ENCODE measurements at places on chromosomes 12 and 14.

- H3K36me3 ChIP-seq, result no peaks in the 10 kb centered on the region
- no peak for DNase-seq
- H3K4me1 ChIP-seq, result no peaks in the 10 kb centered on the region
- H3K27me3 ChIP-seq, result no peaks in the 10 kb centered on the region
- H3K27ac ChIP-seq, result no peak overlapping the region
Measured at GRCh38 chr14:38836539-38836938, 266.5 kb downstream of the SEC23A start.

DNA sequence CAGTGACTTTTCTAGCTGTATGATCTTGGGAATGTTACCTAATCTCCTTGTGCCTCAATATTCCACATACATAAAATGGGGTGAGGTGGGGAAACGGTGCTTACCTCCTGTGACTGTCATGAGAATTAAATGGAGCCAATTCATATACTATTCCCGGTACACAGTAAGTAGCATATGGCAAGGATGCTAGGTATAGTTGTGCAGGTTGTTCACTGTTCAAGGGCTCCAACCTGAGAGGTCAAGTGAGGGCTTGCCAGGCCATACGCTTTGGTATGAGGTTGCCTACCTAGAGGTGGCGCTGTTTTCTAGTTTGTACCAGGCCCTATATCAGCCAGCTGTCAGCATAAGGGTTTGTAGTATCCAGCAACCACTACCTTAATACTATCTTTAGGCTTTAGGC lies 3.6 kb upstream of the BATF start:
- no peak overlapping the region for H3K4me3 ChIP-seq
- H3K27ac ChIP-seq, result no peak overlapping the region
- no peaks in the 10 kb centered on the region for H3K4me1 ChIP-seq

DNA sequence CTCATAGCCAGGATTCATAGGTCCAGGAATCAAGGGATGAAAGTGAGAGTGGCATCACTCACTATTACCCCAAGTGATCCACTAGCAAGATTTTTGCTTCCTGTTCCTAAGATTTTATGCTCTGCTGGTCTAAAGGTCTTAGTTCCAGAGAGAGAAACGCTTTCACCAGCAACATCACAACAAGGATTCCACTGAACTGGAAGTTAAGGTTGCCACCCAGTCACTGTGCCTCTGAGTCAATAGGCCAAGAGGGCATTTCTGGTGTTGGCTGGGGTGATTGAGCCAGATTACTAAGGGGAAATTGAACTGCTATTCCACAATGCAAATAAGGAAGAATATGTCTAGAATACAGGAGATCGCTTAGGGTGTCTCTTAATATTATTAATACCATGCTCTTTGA lies 142.5 kb upstream of the ARID2 start:
- H3K36me3 ChIP-seq, result no peaks in the 10 kb centered on the region
- DNase-seq, result no peak
- no peaks in the 10 kb centered on the region for H3K4me1 ChIP-seq
- H3K4me3 ChIP-seq, result no peak overlapping the region
- H3K27me3 ChIP-seq, result no peaks in the 10 kb centered on the region
- H3K27ac ChIP-seq, result no peak overlapping the region

DNA sequence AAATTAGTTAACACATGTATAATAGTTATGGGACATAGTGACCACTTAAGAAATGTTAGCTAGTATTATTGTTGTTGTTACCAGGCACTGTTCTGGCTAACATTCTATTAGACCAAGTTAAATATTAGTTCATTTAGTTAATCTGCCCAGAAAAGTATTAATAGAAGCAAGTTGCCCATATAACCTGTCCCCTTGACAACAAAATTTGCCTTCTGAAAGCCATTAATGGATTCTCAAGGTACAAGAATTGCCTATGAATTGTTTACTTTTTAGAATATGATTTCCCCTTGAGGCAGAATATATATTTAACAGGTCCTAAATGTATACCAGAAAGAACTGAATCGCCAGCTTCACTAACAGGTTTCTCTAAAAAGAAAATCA lies 167.3 kb upstream of the TMCC3 start:
- no peak overlapping the region for H3K4me3 ChIP-seq
- H3K27me3 ChIP-seq, result no peaks in the 10 kb centered on the region
- H3K4me1 ChIP-seq, result no peaks in the 10 kb centered on the region
- DNase-seq, result no peak
- H3K36me3 ChIP-seq, result no peaks in the 10 kb centered on the region

- H3K27ac ChIP-seq, result no peak overlapping the region
- no peak overlapping the region for H3K4me3 ChIP-seq
- H3K27me3 ChIP-seq, result no peaks in the 10 kb centered on the region
- DNase-seq, result no peak
- no peaks in the 10 kb centered on the region for H3K36me3 ChIP-seq
- no peaks in the 10 kb centered on the region for H3K4me1 ChIP-seq
Measured at GRCh38 chr14:88233915-88234314, 89.2 kb downstream of the KCNK10 start.

- no peak overlapping the region for H3K4me3 ChIP-seq
- no peak for DNase-seq
- no peaks in the 10 kb centered on the region for H3K4me1 ChIP-seq
- no peak overlapping the region for H3K27ac ChIP-seq
- H3K27me3 ChIP-seq, result no peaks in the 10 kb centered on the region
Measured at GRCh38 chr12:29008786-29009185, 140.3 kb upstream of the FAR2 start.

DNA sequence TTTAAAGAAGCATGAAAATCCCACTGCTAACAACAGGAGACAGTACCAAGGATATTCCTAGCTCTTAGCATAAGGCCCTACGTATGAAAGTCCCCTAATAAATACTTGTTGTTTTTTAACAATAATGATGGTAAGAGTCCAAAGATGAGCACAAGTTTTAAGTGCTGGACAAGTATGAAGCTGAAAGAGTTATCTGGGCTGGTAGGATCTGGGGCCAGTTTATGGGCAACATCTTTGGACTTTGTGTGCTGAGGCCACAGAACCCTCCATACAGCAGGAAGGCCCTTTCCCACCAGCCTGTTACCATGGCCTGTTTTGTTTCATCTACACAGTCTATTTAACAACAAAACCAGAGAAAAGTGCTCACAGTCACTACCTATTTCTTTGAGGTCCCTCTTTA lies 12.5 kb upstream of the PLXNC1 start:
- no peak overlapping the region for H3K27ac ChIP-seq
- no peaks in the 10 kb centered on the region for H3K4me1 ChIP-seq
- DNase-seq, result no peak
- H3K4me3 ChIP-seq, result no peak overlapping the region
- H3K36me3 ChIP-seq, result no peaks in the 10 kb centered on the region

DNA sequence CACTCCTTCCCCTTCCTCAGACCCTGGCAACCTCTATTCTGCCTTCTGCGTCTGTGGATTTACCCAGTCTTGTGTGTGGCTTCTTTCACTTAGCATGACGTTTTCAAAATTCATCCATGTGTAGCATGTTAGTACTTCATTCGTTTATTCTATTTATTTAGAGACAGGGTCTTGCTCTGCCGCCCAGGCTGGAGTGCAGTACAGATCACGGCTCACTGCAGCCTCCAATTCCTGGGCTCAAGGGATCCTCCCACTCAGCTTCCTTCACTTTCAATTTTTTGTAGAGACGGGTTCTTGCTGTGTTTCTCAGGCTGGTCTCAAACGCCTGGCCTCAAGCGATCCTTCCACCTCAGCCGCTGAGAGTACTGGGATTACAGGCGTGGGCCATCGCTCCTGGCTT lies 37.0 kb downstream of the B4GALNT3 start:
- H3K4me3 ChIP-seq, result no peak overlapping the region
- H3K4me1 ChIP-seq, result no peaks in the 10 kb centered on the region
- no peaks in the 10 kb centered on the region for H3K27me3 ChIP-seq

GRCh38 chr12:99281277-99281676 lies 366.3 kb upstream of the GARIN6 start:
- peaks cover 12% of the 10 kb centered on the region for H3K4me1 ChIP-seq
- DNase-seq, result no peak
- H3K27ac ChIP-seq, result no peak overlapping the region
- H3K4me3 ChIP-seq, result no peak overlapping the region

DNA sequence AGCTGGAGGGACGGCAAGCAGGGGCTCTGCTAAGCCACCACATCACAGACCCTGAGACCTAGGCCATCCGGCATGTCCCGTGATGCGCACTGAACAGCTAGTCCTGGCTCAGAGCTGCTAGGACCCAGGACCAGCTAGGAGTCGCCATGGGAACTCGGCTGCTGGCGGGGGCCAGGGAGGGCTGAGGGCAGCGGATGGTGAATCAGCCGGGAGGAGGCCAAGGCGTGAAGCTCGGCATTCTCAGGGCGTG lies 5.1 kb downstream of the AHNAK2 start:
- H3K27me3 ChIP-seq, result no peaks in the 10 kb centered on the region
- H3K4me1 ChIP-seq, result peaks cover 88% of the 10 kb centered on the region
- H3K27ac ChIP-seq, result peak overlapping the region; percentile 93
- H3K4me3 ChIP-seq, result no peak overlapping the region

DNA sequence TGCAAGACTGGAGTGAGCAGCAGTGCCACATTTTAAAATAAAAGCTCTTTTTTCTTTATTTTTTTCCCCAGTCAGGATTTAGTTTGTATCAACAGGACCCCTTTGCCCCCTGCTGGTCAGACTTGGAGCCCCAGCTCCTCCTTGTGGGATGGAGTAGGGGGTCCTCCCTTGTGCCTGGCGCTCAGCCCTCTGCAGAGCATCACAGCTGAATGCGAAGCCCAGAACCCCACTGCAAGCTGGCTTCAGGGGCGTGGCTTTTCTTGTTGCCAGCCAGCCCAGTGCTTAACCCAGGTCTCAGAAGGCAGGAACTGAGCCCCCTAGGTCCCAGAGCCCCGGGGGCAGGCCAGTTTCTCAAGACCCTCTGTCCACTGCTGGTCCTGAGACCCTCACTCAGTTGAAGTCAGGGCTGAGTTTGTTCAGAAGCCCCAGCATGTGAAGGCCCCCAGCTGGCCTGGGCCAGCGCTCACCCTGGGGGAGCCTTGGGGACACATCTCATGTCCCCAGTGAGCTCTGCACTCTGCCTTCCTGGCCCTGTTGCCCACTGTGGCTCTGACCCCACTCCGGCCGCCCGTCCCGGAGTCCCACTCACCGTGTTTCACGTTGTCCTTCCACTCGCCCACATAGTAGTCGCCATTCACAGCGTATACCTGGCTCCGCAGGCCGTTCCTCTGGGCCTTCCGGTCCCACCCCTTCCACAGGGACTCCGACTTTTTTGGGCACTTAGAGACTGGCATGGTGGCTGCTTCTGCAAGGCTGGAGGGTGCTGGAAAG lies 519 bp downstream of the MORN3 start:
- peaks cover 47% of the 10 kb centered on the region for H3K4me1 ChIP-seq
- no peak for DNase-seq
- H3K36me3 ChIP-seq, result no peaks in the 10 kb centered on the region
- H3K27me3 ChIP-seq, result no peaks in the 10 kb centered on the region
- no peak overlapping the region for H3K27ac ChIP-seq

GRCh38 chr14:74400031-74400685 lies 25.9 kb downstream of the SYNDIG1L start:
- DNase-seq, result no peak
- H3K27ac ChIP-seq, result no peak overlapping the region
- peaks cover 14% of the 10 kb centered on the region for H3K4me1 ChIP-seq

DNA sequence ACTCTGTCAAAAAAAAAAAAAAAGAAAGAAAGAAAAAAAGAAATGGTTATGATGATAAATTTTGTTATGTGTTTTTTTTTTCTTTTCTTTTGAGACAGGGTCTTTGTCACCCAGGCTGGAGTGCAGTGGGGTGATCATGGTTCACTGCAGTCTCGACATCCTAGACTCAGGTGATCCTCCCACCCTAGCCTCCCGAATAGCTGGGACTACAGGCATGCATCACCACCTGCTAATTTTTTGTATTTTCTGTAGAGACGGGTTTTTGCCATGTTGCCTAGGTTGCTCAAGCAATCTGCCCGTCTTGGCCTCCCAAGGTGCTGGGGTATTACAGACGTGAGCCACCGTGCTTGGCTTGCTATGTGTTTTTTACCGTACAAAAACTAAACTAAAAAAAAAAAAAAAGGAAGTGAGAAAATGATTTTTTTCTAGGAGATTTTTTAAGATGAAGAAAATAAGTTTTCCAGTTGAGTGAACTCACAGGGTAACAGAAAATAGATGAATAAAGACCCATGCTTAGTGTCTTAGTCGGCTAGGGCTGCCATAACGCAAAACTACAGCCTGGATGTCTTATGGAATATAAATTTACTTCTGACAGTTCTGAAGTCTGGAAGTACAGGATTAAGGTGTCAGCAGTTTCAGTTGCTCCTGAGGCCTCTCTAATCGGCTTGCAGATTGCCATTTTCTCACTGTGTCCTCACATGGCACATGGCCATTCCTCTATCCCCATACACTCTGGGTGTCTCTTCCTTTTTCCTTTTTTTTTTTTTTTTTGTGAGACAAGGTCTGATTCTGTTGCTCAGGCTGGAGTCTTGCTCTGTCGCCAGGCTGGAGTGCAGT lies 13.2 kb upstream of the APOF start:
- no peaks in the 10 kb centered on the region for H3K27me3 ChIP-seq
- no peak overlapping the region for H3K27ac ChIP-seq
- no peaks in the 10 kb centered on the region for H3K36me3 ChIP-seq
- H3K4me1 ChIP-seq, result no peaks in the 10 kb centered on the region

- no peak for DNase-seq
- no peaks in the 10 kb centered on the region for H3K27me3 ChIP-seq
- H3K4me3 ChIP-seq, result no peak overlapping the region
- H3K4me1 ChIP-seq, result no peaks in the 10 kb centered on the region
- H3K27ac ChIP-seq, result no peak overlapping the region
- no peaks in the 10 kb centered on the region for H3K36me3 ChIP-seq
Measured at GRCh38 chr14:70061108-70061507, 127.6 kb downstream of the SLC8A3 start.

GRCh38 chr12:109735825-109736551 lies 22.4 kb downstream of the FAM222A start:
- DNase-seq, result no peak
- no peak overlapping the region for H3K27ac ChIP-seq
- H3K4me3 ChIP-seq, result no peak overlapping the region
- H3K4me1 ChIP-seq, result peaks cover 9% of the 10 kb centered on the region
- H3K27me3 ChIP-seq, result no peaks in the 10 kb centered on the region

DNA sequence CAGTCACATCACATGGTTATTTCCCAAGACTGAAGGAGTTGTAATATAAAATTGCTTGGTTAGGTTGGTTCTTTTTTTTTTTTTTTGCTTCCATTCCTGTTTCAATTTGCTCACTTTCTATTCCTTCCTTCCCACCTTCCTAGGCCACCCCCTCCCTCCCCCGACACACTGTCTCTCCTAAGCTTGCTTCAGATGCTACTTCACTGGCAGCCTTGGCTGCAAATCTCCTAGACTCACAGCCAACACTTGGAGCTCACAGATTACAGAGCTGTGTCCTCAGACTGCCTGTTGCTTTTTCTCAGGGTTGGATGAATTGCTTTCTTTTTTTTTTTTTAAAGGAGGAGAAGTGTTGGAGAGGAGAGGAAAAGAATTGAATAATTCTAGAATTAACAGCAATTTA lies 77.3 kb upstream of the GRIN2B start:
- H3K27me3 ChIP-seq, result no peaks in the 10 kb centered on the region
- no peak overlapping the region for H3K4me3 ChIP-seq
- no peak overlapping the region for H3K27ac ChIP-seq
- DNase-seq, result no peak
- H3K36me3 ChIP-seq, result no peaks in the 10 kb centered on the region

GRCh38 chr12:132110677-132111076 lies 33.4 kb downstream of the DDX51 start:
- no peak overlapping the region for H3K27ac ChIP-seq
- H3K4me3 ChIP-seq, result no peak overlapping the region
- no peak for DNase-seq
